ENCODE measurements at places on chromosomes 1 and 21.
A peak's percentile ranks its signal among the peaks of the same experiment; 100 is the strongest.

DNA sequence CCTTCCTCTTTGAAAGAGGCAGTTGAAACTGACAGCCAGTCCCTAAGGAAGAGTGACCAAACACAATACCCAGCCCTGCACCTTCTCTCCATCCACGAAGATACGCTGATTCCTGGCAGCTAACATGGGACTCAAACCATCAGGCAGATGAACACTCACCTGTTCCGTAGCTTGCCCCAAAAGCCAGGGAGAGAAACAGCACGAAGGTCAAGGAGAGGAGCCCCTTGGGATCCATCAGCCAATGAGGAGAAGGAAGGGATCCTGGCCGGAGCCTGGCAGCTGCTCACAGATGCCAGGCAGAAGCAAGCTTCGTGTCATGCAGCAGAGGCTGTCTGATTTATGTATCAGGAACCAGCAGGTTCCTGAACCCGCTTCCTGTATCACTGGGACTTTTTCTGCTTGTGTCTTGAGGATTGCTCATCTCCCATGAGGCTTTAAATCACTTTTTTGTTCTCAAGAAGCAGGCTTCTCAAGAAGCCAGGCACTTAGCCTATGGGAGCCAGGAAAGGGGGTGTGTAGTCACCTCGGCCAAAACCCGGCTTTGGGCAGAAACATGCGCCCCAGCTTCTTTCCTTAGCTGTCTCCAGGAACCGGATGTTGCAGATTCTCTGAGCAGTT lies at the start of gene SLAMF1:
Gene SLAMF1, minus strand, starts transcription at position 334 of the 618 bp plus-strand sequence. Its CDS starts 99 bp downstream, at position 235.
- DNase-seq = no peak

- DNase-seq = peak; percentile 60
Measured at GRCh38 chr1:67760030-67760821, 73.0 kb downstream of the GNG12 start.

DNA sequence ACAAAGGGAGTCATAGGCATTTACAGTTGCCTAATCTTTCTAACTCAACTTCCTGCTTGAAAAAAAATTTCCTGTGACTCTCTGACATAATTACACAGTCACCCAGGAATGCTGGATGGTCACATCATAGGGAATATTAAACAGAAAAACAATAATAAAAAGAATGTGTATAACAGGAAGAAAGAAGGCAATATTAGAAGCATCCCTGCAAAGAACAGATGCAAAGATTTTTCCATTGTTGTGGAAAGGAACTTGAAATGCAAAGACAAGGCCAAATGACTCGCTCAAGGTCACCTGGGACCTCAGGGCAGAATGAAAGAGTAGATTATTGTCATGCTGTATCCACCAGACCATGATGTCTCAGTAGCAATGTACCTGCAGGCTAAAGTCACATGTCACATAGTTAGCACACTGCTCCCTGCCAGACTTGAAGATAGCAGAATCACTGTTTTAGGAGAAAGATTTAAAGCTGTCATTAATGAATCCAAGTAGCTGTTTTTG lies 184.3 kb downstream of the CYYR1 start:
- DNase-seq = no peak

- DNase-seq = no peak
Measured at GRCh38 chr1:1606232-1606631, 6.3 kb upstream of the FNDC10 start.

DNA sequence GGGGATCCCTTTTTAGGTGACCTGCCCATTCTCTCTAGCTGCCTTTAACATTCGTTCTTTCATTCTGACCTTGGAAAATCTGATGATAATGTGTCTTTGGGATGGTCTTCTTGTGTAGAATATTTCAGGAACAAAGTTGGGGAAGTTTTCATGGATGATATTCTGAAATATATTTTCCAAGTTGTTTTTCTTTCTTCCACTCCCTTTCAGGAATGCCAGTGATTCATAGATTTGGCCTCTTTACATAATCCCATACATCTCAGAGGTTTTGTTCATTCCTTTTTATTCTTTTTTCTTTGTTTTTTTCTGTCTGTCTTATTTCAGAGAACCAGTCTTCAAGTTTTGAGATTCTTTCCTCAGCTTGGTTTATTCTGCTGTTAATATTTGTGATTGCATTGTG lies 13.9 kb upstream of the SCMH1 start:
- DNase-seq = no peak

DNA sequence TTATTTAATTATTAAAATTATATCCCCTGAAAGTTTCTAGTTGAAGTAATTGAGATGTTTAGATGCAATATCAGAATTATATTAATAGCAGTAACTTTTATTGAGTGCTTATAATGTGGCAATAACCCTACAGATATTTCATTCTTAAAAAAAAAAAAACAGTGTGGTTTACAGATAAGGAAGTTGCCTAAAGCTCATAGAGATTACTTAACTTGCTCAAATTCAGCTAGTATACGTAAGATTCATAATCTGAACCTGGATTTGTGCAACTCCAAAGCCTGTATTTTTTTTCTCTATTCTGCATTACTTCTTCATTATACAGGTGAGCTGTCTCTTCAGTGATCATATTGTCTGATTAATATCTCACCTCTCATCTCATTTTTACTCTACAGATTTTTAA lies 156.0 kb upstream of the PTBP2 start:
- no peak for DNase-seq

GRCh38 chr1:201330541-201330940 lies 46.9 kb downstream of the TNNT2 start:
- DNase-seq = no peak

- peak; percentile 77 for DNase-seq
Measured at GRCh38 chr1:205939690-205940330, 3.4 kb downstream of the SLC26A9 start.

DNA sequence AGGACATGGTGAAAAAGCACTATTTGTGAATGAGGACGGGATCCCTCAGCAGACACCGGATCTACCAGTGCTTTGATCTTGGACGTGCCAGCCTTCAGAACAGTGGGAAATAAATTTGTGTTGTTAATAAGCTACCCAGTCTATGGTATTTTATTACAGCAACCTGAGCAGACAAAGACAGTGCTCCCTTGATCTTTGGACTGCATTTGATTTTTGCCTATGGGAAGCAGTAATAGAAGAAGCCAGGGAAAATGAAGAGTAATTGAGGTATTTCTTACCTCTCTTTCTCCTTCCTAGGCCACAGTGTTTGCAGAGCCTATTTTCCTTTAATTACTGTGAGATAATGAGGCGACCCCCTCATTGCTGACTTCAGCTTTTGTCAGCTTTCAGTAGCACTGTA lies 87.9 kb downstream of the PDE4B start:
- no peak for DNase-seq

DNA sequence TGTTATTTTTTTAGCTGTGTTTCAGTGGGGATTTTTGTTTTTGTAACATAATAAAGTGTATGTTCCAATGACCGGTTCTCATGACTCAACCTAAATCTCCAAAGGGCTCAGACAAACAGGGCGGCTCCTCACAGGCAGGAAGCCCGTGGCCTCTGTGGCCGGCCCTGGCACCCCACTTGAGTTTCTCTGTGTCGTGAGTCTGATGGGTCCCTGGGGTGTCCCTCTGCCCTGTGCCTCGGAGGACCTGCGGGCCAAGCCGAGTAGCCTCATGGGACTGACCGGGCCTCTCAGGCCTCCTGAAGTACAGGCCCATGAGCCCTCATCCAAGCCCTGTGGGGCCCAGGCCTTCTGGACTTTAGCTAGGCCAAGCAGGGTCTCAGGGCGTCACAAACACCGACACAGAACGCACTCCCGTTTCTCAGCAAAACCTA lies 16.1 kb upstream of the CCDC27 start:
- no peak for DNase-seq

GRCh38 chr1:66271216-66271903 lies 262.6 kb upstream of the SGIP1 start:
- DNase-seq = no peak

DNA sequence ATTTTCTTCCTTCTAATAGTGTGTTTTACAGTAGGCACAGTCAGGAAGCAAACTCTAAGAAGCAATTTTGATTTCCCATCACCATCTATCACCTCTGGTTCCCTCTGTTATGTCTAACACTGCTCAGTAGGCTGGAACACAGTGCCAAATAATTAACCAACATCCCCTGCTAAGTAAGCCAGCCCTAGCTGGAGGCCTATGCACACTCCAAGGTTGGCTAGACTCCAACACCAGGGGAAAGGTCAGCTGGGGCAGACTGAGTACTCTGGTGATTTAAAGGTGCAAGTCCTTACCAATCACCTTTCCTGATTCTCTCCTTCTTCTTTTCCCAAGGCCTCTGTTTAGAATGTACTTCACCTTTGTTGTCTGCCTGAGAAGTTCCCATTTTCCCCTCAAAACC lies 46.5 kb upstream of the BEND5 start:
- peak; percentile 10 for DNase-seq

GRCh38 chr1:83029050-83029449 lies 969.9 kb downstream of the TTLL7 start:
- DNase-seq = no peak

DNA sequence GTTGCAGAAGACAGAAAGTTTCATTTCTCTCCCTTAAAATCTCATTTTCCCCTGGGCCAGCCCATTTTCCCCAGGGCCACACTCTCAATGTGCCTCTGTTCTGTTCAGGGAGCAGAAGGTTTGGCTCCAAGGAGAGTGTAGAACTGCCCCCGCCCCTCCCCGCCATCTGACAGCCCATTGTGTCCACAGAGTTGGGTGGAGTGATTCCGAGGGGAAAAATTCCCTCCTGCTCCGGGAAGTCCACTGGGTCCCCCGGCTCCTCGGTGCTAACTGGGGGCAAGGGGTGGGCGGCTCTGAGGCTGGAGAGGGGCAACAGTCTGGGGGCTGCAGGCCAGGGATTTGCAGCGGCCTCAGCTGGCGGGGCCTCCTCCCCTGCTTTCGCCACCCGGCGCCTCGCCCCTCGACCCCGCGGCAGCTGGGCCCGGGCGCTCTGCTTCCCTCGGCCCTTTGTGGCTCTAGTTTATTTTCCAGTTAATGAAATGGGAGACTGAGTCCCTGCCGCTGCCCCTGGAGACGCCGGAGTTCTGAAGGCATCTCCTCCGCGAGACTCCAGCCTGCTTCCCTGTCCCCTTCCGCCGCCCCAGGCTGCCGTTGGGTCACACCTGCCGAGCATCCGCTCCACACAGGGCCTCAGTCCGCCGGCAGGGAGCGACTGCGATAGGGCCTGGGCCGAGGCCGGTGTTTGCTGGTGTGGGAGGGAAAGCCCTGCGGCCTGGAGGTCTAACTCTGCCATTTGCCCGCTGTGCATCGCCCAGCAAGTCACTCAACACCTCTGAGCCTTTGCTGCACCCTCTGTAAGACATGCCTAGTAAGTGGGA lies 14.7 kb upstream of the KIRREL1 start:
- no peak for DNase-seq

GRCh38 chr1:224615861-224616755 lies at the start of gene CNIH3:
CNIH3 (plus strand) TSS chr1:224616317; CDS start chr1:224617175, 858 bp downstream.
- peak; percentile 87 for DNase-seq

DNA sequence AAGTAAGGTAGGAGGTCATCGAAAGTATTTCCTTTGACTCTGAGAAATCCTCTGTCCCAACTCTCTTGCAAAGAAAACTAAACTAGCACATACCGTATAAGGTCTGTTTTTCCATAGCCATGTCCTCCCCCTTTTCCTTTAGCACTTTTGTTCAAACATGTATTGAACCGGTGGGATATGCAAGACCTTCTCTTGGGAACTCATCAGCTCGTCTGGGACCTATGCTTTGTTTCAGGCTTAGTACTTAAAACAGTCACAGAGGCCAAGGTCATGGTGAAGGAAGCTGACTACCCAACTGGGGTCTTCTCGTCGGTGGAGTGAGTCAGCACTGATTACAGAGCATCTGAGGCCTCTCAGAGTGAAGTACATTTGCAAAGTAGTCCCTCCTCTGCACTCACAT lies 185.0 kb downstream of the ZBTB18 start:
- DNase-seq = no peak

DNA sequence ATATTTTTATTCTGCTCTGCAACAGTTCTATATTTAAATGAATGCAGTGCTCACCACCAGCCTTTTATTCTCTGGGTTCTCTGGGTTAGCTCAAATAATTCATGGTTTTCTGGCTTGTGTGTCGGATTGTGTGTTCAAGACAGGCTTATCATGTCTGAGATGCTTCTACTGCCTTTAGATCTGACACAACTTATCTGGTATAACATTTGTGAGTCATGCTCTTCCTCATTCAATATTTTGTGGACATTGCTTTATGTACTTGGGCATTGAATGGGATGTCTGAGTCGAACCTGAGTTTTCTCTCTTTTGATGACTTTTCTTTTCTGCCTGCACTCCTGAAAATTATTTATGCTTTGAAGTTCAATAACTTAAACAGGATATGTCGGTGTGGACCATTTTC lies 17.6 kb upstream of the PKP1 start:
- DNase-seq = no peak

Measured in NCI-H146 (cell line).